ENCODE measurements at places on chromosomes 7 and 10. TPM values are rescaled to one million over a fixed set of nuclear protein-coding genes. Genes with fewer than 3 reads are reported as not detected.

GRCh38 chr7:103140061-103140460, 8.8 kb downstream of the NAPEPLD start:
- DNase-seq: no peak

GRCh38 chr10:23013581-23014335, 81.6 kb upstream of the MSRB2 start:
- no peak for DNase-seq

DNA sequence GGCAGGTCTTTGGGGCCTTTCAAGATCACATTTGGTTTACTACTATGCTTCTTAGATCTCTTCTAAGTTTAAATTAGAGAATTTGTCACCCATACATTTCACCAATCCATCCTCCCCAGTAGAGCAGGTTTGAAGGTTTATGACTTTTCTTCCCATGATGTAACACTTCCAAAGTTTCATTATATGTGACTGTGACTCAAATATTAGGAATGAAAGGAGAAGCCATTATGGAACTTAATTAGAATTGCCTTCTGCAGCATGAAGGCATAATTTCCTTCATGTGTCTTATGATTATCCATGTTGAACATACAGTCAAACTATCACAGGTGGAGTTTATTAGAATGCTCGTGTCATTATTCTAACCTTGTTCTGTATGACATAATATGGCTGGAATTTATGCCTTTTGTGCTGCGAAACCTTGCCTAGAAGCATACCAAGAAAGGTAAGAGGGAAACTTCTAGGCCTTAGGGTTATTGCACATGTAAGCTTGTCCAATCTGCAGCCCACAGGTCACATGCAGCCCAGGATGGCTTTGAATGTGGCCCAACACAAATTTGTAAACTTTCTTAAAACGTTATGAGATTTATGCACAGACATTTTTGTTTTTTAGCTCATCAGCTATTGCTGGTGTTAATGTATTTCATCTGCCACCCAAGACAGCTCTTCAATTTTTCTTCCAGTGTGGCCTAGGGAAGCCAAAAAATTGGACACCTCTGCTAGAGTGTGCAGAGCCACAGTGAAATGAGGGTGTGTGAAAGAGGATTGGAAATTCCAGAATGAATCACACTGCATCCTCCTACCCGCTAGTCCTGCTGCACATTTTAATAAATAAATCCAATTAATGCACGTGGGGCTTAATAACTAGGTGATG, 133.6 kb downstream of the TMEM26 start:
- DNase-seq: no peak

DNA sequence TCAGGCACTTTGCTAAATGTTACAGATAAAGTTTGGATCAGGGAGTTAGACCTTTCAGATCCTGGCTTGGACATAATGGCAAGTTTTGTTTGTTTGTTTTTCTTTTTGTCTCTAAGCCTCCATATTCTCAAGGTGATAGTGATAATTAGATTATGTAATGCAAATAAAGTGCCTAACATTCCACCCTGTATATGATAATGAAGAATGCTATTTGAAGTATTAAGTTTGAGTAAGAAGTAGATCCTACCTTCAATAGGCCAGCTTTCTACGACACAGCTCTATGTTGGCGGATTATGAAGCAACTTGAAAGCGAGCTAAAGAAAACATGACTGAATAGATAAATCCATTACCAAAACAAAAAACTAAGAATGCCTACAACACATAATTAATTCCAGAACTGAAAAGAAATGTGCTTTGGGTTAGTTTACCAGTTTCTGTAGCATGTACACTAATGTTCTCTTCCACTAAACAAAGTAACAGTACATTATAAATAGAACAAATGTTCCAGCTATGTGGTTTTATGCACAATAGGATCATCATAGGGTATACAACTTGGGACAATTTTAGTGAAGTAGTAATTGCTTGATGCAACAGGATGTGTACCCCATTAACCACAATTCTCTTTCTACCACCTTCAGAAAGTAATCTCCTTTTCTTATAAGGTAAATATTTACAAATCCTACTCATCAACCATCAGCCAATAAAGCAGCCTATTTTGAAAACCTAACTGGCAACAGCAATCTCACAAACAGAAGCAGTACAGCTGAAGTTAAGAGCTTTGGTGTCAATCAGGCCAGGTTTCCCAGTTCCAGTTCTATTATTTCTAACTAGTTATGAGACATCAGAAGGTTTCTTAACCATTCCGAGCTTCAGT, 1.5 kb downstream of the SEM1 start:
- DNase-seq: no peak

- DNase-seq: no peak
Observed at GRCh38 chr7:18189500-18190126, 162.0 kb upstream of the PRPS1L1 start.

DNA sequence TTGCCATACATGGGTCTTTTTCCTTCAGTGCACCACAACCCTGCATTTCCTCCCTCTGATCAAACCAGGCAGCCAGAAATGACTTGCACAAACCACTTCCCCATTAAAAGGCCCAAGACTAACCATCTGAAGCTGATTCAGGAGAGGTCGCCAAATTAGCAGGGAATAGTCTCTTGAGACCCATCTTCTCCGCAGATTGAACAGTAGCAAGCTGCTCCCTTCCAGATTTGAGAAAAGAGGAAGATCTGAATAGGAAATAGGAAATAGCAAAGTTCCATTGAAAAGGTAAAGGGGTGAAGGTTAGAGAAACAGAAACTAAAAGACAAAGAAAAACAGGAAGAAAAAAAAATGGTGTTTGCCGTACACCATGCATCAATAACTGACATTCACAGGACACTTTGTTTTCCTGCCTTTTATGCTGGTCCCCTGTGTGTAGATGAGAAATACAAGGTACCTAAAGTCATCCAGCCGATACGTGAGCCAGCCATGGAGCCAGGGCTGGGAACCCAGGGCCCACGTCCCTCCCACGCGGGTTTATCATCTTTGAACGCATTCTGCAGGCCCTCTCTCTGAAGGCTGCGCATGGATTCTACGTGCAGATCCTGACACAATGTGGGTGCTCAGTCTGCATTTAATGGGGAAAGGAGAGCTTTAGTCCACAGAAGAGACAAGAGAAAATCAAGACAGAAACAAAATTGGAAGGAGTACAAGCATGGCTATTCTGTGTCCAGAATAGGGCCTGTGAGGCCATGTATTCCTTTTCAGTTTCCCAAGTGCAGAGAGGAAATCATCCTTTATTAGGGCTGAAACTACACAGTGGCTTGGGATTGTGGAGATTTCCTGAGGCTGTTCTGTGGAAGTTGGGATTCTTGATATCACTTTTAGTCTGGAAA, 268.4 kb upstream of the NPVF start:
- no peak for DNase-seq

CARD11 gene
- 11.0 TPM for total RNA-seq

DNA sequence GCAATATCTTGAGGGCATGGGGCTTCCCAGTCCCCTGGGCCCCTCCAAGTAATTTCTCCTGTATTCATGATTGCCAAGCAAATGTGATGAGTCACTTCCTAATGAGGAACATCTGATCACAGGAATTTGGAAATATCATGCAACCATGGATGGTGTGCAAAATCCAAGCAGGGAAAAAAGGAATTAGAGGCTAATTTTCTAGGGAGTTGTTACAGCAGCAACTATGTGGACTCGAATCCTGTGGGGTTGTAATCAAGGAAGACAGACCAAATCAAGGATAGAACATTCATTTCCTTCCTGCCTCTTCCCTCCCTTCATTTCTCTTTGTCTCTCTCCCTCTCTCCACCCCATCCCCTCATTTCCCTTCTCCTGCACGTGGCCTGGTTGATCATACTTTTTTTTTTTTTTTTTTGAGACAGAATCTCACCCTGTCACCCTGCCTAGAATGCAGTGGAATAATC, 23.9 kb upstream of the AGFG2 start:
- DNase-seq: no peak

HOXA4 gene
- total RNA-seq: 13.7 TPM

RELN gene
- total RNA-seq: 5.4 TPM

CALML3 gene
- not detected for total RNA-seq

CYP2C19 gene
- 0.42 TPM for total RNA-seq

DNA sequence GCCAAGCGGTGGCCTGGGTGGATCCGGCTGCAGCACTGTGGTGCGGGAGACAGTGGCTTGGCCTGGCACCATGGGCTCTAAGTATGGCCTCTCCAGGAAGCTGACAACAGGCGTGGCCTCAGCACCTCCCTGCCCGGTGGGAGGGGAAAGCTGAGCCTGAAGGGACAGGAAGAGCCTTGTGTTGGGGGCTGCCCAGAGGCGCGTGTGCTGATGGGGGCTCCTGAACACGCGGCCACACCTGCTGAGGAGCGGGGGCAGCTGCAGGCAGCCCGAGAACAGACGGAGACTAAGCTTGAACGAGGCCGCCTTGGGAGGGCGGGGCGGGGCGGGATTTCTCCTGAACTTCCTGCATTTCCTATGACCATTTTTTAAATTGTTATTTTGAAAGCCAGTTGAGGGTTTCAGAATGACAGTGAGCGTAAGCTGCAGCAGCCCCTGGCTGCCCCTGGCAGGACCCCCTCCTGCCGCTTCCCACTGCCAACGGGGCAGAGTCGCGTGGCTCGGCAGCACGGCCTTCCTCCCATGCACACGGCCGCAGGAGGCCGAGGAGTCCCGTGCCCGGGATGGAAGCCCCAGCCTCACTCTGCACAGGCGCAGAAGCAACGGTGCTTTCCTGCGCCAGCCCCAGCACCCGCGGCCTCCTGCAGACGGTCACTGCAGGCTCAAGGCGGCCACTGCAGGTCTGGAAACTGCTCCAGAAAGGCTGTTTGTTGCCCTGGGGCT, 43.2 kb downstream of the DPYSL4 start:
- no peak for DNase-seq

- no peak for DNase-seq
Observed at GRCh38 chr7:19747740-19748339, 25.6 kb downstream of the TMEM196 start.
